ENCODE measurements at places on chromosomes 12 and 14. TPM values are rescaled to one million over a fixed set of nuclear protein-coding genes. Genes with fewer than 3 reads are reported as not detected.

Gene DHRS2
- not detected for total RNA-seq

DNA sequence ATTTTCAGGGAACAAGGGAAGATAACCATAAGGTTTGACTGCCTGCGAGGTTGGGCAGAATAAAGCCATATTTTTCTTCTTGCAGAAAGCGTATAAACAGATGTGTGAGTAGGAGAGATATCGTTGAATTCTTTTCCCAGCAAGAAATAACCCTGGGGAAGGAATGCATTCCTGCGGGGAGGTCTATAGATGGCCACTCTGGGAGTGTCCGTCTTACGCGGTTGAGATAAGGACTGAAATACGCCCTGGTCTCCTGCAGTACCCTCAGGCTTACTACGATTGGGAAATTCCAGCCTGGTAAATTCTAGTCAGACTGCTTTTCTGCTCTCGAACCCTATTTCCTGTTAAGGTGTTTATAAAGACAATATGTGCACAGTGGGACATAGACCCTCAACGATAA lies 225.0 kb downstream of the LRIG3 start:
- DNase-seq, result no peak

- DNase-seq, result no peak
Observed at GRCh38 chr14:100836311-100836805, 10.4 kb downstream of the MEG3 start.

GRCh38 chr12:56836800-56837663 lies 73.9 kb downstream of the HSD17B6 start:
- no peak for DNase-seq

Gene GAPDH
- total RNA-seq, result 4,807 TPM

Gene KRT3
- total RNA-seq, result not detected

Gene CLEC7A
- 0.41 TPM for total RNA-seq
